Suppressor macrophage treated with lipopolysaccharide for 1 hour (primary cell): ENCODE measurements at places on chromosomes 5 and 9.

GRCh38 chr5:149672701-149673476, 57.2 kb upstream of the PPARGC1B start:
- no peak for DNase-seq

GRCh38 chr5:58893551-58893950, 310.7 kb downstream of the RAB3C start:
- DNase-seq = no peak

DNA sequence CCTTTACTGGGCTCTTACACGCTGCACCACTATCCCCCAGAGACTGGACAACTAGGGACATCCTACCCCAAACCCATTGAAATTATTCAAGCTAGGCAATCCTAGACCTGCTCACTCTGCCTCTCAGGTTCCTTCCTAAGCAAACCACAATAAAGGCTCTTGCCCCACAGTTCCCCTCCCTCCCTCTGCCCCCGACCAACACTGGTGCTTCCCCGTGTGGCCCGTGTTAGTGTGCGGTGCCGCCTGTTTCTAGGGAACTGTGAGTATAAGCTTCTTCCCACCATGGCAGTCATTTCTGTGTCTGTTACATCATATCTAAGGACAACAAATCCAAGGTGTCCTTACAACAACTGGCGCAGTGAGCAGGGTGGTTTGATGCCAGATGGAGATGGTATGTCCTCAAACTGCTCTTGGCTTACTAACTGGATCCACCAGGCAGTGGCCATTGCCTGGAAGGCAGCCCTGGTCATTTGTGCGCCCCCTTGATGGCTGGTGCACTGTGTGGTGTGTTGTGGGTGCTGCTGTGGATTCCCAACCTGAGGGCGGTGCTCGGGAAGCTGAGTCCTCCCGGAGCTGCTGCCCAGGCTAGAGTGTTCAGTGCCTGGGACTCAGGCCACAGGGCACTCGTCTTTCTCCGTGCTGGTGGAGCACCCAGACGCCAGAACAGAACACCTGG, 8.4 kb upstream of the MXD3 start:
- no peak for DNase-seq

- no peak for DNase-seq
Observed at GRCh38 chr5:175842951-175843793, 28.2 kb upstream of the CPLX2 start.

DNA sequence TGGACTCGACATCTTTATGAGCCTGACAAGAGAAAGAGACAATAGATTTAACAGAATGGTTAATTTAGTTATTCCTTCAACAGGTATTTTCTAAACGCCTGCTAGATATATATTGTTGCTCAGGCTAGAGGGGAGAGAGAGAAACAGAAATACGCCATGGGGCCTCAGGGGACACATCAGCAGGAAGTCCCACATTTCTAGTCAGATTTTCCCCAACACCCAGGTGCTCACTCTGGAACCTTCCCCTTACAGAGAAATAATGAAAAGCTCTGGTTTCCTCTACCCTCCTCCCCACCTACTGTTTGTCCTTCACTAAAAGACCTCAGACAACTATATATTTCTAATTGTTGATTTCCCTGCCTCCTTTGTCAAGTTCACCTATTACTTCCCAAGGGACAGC, 130.3 kb upstream of the TBC1D2 start:
- no peak for DNase-seq

DNA sequence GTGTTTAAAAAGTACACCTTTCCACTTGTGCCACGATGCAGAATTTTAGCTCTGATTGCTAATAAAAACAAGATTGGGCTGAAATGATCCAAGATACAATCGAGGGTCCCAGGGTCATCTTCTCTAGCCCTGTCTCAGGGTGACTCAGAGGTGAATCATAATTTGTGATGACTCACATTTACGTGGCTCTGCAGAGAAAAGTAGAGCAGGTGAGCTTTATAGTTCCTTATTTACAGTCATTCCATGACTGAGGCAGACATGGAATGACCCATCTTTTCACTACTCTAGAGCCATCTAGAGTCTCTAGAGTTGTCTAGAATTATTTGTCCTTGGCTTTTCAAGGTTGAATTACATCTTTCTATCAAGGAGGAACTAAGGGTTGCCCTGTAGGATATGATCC, 155.2 kb downstream of the GAS1 start:
- no peak for DNase-seq

GRCh38 chr5:44983006-44983405, 174.3 kb downstream of the MRPS30 start:
- no peak for DNase-seq

DNA sequence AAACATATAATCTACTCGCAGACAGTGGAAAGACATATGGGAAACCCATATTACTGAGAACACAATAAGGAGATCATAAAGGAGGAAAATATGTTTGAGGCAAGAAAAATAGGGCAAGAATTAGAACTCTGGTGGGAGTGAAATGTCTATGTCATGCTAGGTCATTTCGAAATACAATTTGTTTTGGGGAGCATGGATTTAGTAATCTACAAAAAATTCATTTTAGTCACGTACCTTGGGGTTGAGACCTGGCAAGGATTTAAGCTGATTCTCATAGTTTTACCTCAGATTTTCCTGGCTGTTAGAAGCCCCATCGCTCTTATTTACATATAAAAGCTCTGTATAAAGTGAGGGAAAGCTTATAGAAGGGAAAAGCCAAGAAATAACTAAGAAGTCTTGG, 11.5 kb upstream of the CSNK1G3 start:
- no peak for DNase-seq

DNA sequence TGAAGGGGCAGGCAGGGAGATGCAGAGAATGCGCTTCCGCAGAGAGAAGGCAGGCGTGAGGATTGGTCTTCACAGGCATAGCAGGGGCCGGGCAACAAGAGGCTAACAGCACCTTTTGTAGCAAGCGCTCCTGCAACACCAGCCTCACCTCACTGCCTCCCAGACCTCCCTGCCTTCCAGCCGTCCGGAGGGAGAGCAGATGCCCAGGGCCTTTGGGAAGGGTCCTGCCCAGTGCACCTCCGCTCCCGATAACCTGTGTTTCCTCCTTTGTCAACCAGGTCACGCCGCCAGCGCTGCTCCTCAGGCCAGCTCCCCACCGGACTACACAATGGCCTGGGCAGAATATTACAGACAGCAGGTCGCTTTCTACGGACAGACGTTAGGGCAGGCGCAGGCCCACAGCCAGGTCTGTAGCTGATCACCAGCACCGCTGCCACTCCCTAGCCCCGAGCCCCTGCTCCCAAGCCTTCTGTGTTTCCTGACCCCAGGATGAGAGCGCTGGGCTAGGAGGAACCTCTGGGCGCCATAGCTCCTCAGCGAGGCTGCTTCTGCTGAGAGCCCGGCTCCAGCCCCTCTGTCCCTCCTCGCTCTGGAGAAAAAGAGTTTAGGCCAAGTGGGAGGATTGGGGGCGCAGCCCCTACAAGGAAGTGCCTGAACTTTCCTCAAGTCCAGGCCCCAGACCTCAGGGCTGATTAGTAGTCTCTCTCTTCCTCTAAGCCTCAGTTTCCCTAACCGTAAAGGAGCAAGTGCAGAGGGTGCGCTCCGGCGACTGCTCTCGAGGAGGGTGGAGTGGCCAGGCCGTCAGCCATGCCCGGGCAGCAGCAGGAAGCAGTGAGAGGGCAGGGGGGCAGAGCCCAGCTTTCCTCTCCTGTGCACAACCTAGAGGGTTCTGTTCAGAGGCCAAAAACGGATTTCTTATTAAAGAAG, 28.4 kb upstream of the PRDM12 start:
- no peak for DNase-seq

- no peak for DNase-seq
Observed at GRCh38 chr5:103511554-103511885, 51.1 kb downstream of the NUDT12 start.

- no peak for DNase-seq
Observed at GRCh38 chr9:5762421-5762820, 70.5 kb downstream of the ERMP1 start.

- DNase-seq = no peak
Observed at GRCh38 chr5:89395111-89395510, 512.1 kb upstream of the MEF2C start.

DNA sequence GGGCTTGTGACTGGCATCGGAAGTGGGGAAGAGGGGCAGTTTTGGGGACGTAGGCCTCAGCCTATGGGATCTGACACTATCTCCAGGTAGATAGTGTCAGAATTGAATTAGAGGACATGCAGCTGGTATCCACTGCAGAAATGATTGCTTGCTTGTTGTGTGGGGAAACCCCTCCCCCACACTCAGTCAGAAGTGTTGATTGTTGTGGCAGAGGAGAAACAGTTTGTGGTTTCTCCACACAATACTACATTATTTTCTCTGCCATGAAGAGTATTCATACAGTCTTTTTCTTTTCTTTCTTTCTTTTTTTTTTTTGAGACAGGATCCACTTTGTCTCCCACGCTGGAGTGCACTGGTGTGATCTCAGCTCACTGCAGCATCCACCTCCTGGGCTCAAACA, 113.9 kb downstream of the ARRDC3 start:
- no peak for DNase-seq

DNA sequence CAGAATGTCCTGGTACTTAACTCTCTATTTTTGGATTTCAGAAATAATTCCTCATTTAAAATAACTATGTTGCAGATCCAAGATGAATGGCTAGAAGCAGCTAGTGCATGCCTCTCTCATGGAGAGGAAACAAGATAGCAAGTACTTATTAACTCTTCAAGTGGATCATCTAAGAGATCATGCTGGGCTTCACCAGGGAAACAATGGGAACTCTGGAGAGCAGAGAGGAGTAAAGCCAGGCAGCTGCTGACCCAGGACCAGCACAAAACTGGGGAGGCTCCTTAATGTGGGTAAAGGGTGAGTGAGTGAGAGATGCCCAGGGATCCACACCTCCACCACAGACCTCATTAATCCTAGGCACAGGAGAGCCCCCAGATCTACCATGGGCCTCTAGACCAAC, 897.8 kb upstream of the ACO1 start:
- DNase-seq = no peak

GRCh38 chr5:168430296-168430695, 56.0 kb upstream of the RARS1 start:
- DNase-seq = no peak

- DNase-seq = no peak
Observed at GRCh38 chr5:114744406-114744805, 382.5 kb downstream of the KCNN2 start.

DNA sequence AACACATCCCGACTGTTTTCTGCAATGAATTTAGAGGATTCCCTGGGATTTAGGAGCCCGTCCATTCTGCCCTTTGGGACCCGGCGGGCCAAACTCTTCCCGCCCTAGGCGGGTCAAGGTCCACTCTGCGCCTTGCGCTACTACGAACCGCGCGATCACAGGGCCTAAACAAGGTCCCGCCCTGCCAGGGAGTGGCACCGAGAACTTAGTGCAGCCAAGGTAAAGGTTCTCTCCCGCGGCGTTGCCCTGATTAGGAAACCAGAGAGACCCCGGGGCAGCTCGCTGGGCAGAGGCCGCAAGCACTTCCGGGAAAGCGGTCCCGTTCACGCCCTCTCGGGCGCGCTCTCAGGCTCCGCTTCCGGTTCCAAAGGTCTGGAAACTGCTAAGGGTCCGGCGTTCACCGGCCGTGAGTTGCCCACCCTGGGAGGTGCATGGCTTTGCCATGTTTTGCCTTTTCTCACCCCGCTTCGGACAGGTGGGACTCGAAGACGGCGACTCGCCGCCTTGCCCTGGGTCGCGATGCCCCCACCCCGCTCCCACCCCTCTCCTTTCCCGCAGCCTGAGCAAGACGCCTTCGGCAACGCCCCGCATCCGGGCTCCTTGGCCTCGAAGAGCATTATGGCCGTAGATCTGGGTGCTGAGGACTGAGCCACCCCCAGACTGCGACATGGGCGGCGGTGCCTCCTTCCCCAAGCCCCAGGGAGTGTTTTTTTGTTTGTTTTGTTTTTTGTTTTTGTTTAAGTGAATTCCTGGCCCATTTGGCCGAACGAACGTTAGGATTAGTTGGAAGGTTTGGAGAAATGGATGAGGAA, 23.4 kb downstream of the HNRNPK start:
- peak; percentile 76 for DNase-seq

DNA sequence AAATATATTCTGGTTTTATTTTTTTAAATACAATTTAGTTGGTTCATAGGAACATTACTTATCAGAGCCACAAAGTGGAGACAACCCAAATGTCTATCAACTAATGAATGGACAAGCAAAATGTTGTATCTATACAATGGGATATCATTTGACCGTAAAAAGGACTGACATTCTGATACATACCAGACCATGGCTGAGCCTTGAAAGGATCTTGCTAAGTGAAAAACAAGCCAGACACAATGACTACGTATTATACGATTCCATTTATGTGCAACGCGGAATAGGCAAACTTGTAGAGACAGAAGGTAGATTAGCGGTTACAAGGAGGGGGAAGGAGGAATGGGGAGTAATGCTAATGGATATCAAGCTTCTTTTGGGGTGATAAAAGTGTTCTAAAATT, 621.6 kb downstream of the BNC2 start:
- no peak for DNase-seq

DNA sequence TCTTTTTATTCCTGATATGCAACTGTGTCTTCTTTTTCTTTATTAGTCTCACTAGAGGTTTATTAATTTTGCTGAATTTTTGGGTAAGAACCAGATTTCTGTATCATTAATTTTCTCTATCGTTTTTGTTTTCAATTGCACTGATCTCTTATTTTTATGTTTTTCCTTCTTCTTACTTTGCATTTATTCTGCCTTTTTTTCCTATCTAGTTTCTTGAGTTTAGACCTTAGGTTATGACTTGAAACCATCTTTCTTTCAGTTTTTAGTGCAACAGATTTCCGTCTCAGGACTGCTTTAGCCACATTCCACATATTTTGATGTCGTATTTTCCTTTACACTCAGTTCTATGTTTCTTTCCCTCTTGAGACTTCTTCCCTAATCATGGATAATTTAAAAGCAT, 56.6 kb downstream of the IARS1 start:
- no peak for DNase-seq

DNA sequence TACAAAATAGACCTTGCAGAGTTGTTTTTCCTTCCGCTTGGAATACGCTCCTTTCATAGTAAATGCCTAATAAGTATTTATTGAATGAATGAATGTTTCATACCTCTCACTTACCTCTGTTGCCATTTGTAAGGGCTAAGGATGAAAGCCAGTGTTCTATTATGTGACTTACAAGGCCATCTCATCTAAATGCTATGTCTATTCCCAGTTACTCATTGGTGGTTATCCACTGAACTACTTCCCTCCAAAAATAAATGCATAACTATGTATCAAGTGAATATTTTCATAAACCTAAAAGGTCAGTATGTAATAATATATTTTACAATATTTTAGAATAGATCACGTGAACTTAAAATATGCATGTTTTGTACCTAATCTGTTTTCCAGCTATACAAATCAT, 670.5 kb upstream of the RGMB start:
- DNase-seq = no peak

GRCh38 chr9:97441729-97442128, 29.8 kb downstream of the TDRD7 start:
- DNase-seq = no peak

DNA sequence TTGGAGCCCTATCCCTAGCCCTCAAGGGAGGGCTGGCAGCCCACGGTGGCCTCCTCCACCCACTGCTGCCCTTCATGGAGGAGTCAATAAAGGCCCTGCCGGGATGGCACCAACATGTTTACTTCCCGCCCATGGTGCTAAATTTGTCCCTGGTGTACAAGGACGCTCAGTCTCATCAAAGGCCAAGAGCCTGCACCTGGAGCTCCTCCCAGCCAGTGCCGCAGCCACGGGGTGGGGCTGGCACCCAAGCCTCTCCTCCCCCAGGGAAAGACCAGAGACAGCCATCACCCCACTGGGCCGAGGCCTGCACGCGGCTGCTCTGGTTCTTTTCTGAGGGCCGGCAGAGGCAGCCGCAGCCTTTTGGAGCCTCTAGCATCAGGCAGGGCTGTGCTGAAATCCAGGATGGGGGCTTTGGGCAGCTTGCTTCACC, 34.8 kb upstream of the RXRA start:
- DNase-seq = no peak

- no peak for DNase-seq
Observed at GRCh38 chr5:2482778-2483177, 268.7 kb downstream of the IRX2 start.
